ENCODE measurements at places on chromosomes 2 and 18. TPM values are rescaled to one million over a fixed set of nuclear protein-coding genes. Genes with fewer than 3 reads are reported as not detected.

The ADD2 gene
- 4.2 TPM for total RNA-seq

DNA sequence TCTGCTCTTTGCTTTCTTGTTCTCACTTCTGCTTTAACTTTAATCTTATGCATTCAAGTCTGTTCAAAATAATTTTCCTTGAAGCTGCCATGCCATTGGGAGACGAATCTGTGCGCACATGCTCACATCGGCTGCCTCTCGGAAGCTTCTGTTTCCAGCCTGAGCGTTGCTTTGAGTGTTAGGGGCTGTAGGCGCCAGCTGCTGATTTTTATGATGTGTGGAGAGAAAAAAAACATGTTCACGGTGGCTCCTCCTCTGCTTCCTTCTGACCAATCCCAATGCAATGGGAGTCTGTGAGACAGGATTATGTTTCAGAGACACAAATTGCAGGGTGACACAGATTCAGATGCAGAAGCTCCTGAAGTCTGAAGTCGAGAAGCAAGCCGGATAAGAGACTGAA lies at the start of gene MC4R:
MC4R (minus strand) TSS at position 180 of the 400 bp plus-strand sequence. CDS start 426 bp downstream, outside the sequence.
- no peaks in the 10 kb centered on the region for H3K36me3 ChIP-seq
- H3K4me1 ChIP-seq, result no peaks in the 10 kb centered on the region
- no peak within 1 kb of the TSS for H3K27ac ChIP-seq

The RNF103 gene
- 17.4 TPM for total RNA-seq

GRCh38 chr2:10834068-10834655 lies 21.6 kb upstream of the PDIA6 start:
- H3K4me1 ChIP-seq, result no peaks in the 10 kb centered on the region
- H3K27me3 ChIP-seq, result no peaks in the 10 kb centered on the region
- H3K4me3 ChIP-seq, result no peak overlapping the region
- H3K27ac ChIP-seq, result no peak overlapping the region

- no peaks in the 10 kb centered on the region for H3K36me3 ChIP-seq
- H3K4me1 ChIP-seq, result no peaks in the 10 kb centered on the region
- H3K27me3 ChIP-seq, result no peaks in the 10 kb centered on the region
- H3K27ac ChIP-seq, result peak overlapping the region; percentile 5
- no peak overlapping the region for H3K4me3 ChIP-seq
Measured at GRCh38 chr2:234098681-234099080, 48.2 kb downstream of the SPP2 start.

The SP140L gene
- 6.0 TPM for total RNA-seq

DNA sequence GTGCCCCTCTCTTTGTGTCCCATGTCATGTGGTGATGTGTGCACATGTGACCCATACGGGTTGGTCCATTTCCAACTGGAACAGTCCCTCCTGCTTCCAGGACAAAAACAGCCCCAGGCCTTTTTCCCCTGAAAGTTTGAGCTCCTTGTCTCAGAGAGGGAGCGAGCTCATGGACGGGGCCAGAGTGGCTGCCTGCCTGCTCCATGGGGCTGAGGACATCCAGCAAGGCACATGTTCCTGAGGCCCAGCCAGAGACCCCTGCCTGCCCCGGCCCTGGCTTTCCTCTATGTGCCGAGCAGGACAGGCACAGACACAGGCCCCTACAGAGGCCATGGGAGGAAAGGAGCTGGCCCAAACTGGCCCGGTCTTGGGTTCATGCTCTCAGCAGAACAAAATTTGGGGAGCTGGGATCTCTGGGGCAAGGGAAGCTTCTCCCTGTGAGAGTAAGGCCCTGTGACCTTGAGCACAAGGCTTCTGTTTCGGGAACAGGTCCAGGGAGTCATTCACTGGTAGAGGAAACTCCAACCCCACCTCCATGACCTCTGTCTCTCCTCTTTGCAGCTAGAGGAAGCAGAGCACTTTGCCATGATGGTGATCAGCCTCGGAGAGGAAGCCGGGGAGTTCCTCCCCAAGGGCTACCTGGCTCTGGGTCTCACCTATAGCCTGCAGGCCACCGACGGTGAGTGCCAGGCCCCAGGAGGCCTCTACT lies 105.8 kb upstream of the MCFD2 start:
- H3K4me3 ChIP-seq, result no peak overlapping the region
- no peak overlapping the region for H3K27ac ChIP-seq
- no peaks in the 10 kb centered on the region for H3K27me3 ChIP-seq
- H3K36me3 ChIP-seq, result peaks cover 38% of the 10 kb centered on the region
- no peak for DNase-seq

- peaks cover 9% of the 10 kb centered on the region for H3K4me1 ChIP-seq
- no peak for DNase-seq
- no peaks in the 10 kb centered on the region for H3K27me3 ChIP-seq
- H3K36me3 ChIP-seq, result no peaks in the 10 kb centered on the region
Measured at GRCh38 chr18:34956663-34957062, 84.5 kb upstream of the MAPRE2 start.

The CDH19 gene
- 0.20 TPM for total RNA-seq

GRCh38 chr2:207599636-207600035 lies 25.6 kb downstream of the METTL21A start:
- H3K27ac ChIP-seq, result no peak overlapping the region
- H3K4me1 ChIP-seq, result no peaks in the 10 kb centered on the region
- H3K36me3 ChIP-seq, result no peaks in the 10 kb centered on the region
- no peak overlapping the region for H3K4me3 ChIP-seq

The DIPK1C gene
- not detected for total RNA-seq

GRCh38 chr2:20351555-20352229 lies 1.0 kb upstream of the PUM2 start:
- H3K27ac ChIP-seq, result peak overlapping the region; percentile 96
- no peaks in the 10 kb centered on the region for H3K36me3 ChIP-seq
- no peak for DNase-seq
- H3K27me3 ChIP-seq, result no peaks in the 10 kb centered on the region
- peak overlapping the region; percentile 87 for H3K4me3 ChIP-seq
- H3K4me1 ChIP-seq, result peaks cover 10% of the 10 kb centered on the region

DNA sequence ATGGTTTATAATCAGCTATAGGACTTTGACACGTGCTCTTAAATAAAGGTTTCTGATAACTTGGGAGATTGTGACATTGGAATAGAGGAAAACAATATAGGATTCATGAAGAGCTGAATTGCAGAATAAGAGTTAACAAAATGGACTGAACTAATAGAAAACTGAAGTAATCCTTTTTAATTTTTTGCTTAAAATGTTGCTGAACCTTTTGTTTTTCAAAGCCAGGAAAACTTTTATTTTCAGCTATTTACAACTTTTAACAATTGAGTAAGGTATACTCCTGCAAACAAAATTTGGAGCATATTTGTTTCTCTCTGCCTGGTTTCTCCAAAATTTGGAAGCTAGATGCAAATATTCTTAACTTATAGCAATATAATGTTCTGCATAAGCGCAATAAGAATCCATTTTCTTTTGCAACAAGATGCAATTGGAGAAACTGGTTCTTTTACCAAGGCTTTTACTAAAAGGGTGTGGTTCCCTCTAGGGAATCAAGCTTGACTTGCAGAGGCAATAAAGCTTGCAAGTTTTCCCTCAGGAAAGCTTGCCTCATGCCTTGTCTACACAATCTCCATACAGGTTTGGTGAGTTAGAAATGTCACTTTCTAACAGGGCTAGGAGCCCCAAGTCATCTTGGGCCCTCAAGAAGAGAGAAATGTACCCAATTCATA lies 10.3 kb upstream of the PDK1 start:
- no peak for DNase-seq
- H3K27ac ChIP-seq, result no peak overlapping the region
- no peaks in the 10 kb centered on the region for H3K4me1 ChIP-seq

GRCh38 chr2:185475914-185476313 lies 262.7 kb upstream of the FSIP2 start:
- H3K27me3 ChIP-seq, result no peaks in the 10 kb centered on the region
- H3K4me1 ChIP-seq, result no peaks in the 10 kb centered on the region

The TDRD15 gene
- total RNA-seq, result not detected

DNA sequence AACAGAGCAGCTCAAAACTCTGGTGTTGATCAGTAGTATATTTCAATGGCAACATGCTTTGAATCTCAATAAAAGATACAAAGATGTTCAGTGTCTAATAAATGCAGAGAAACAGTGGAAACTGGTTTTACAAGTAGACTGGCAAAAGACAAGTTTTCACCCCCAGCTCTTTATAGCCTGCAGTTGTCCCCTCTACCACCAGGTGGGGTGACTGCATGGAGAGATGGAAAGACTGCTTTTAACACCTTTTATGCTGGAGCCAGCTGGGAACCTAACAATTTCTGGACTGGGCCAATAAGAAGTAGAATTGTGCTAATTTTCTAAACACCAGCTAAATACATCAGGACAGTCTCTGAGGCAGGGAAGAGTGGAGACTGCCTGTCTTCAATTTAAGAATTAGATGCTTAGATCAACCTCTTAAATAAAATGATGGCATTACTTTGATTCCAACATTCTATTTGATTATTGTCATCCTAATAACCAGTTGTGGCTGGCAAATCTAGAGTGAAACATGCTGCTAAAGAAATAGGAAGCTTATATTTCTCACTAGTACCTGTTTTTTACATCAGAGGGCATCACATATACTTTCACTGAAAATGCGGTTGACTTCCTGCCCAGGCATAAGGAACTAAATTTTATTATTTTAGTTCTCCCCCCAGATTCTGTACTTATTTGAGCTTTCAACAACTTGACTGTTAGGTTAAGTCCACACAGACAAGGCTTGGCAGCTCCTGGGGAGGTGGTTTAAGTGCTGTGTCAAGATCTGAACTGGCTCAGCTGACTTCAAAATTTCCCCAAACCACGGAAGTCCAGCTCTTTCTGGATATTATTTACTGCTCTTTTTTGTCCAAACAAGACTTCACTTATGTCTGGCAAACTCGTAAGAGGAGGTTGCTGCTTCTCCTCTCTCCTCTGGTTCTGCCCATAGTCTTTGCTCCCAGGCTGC lies 140.5 kb downstream of the TPGS2 start:
- H3K36me3 ChIP-seq, result no peaks in the 10 kb centered on the region
- no peak overlapping the region for H3K27ac ChIP-seq
- no peaks in the 10 kb centered on the region for H3K27me3 ChIP-seq
- DNase-seq, result no peak
- H3K4me1 ChIP-seq, result no peaks in the 10 kb centered on the region
- no peak overlapping the region for H3K4me3 ChIP-seq

The CSRNP3 gene
- 3.4 TPM for total RNA-seq

DNA sequence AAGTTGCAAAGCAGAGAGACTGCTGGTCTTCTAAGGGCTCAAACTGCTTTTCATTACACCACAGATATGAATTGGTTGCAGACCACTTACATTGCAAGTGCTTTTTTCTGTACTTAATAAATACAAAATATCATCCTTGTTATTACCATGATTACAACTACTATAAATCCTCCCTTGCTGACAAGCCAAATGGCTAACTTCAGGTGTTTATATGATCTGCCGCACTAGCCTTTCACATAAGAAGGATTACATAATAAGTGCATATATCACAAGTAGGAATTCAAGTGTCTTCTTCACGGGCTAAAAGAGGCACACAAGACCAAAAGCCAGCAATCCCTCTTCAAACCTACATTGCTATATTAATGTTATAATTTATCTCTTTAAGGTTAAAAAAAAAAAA lies 373.0 kb downstream of the ZEB2 start:
- H3K36me3 ChIP-seq, result no peaks in the 10 kb centered on the region
- H3K27ac ChIP-seq, result no peak overlapping the region
- no peak for DNase-seq
- H3K27me3 ChIP-seq, result no peaks in the 10 kb centered on the region
- H3K4me3 ChIP-seq, result no peak overlapping the region
- no peaks in the 10 kb centered on the region for H3K4me1 ChIP-seq

DNA sequence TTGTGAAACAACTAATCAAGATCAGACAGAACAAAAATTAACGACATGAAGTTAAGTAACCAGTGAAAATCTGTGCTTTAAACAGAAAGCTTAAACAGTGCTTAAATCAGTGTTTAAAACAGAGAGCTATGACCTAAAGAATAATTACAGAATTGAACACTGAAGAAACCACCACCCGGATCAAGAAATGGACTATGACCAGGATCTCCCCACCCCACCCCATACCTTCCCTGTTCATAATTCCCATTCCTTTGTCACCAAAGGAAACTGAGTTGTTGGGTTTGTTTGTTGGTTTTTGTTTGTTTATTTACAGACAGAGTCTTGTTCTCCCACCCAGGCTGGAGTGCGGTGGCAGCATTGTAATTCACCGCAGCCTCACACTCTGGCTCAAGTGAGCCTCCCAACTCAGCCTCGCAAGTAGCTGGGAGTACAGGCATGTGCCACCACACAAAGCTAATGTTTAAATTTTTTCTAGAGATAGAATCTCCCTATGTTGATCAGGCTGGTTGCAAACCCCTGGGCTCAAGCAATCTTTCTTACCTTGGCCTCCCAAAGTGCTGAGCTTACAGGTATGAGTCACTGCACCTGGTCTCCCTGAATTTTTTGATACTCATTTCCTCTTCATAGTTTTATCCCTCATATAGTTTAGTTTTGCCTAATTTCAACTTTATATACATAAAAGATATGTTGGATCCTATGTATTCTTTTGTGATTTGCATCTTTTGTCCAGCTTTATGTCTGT lies 8.2 kb upstream of the ALPG start:
- no peaks in the 10 kb centered on the region for H3K4me1 ChIP-seq
- no peak overlapping the region for H3K27ac ChIP-seq
- no peak overlapping the region for H3K4me3 ChIP-seq
- no peak for DNase-seq
- H3K27me3 ChIP-seq, result no peaks in the 10 kb centered on the region

The GKN2 gene
- 1.6 TPM for total RNA-seq

GRCh38 chr2:239255628-239256349 lies 145.0 kb downstream of the HDAC4 start:
- no peak overlapping the region for H3K4me3 ChIP-seq
- no peak for DNase-seq
- H3K4me1 ChIP-seq, result no peaks in the 10 kb centered on the region
- no peaks in the 10 kb centered on the region for H3K27me3 ChIP-seq

GRCh38 chr2:64653109-64654062 lies at the start of gene SERTAD2:
SERTAD2 (minus strand) TSS chr2:64653913; CDS start chr2:64636871, 17,042 bp downstream.
- peak within 1 kb of the TSS; percentile 90 for H3K4me3 ChIP-seq
- H3K27ac ChIP-seq, result peak within 1 kb of the TSS; percentile 97
- peaks cover 12% of the 10 kb centered on the region for H3K4me1 ChIP-seq
- DNase-seq, result peak; percentile 89
- no peaks in the 10 kb centered on the region for H3K36me3 ChIP-seq
- no peaks in the 10 kb centered on the region for H3K27me3 ChIP-seq

DNA sequence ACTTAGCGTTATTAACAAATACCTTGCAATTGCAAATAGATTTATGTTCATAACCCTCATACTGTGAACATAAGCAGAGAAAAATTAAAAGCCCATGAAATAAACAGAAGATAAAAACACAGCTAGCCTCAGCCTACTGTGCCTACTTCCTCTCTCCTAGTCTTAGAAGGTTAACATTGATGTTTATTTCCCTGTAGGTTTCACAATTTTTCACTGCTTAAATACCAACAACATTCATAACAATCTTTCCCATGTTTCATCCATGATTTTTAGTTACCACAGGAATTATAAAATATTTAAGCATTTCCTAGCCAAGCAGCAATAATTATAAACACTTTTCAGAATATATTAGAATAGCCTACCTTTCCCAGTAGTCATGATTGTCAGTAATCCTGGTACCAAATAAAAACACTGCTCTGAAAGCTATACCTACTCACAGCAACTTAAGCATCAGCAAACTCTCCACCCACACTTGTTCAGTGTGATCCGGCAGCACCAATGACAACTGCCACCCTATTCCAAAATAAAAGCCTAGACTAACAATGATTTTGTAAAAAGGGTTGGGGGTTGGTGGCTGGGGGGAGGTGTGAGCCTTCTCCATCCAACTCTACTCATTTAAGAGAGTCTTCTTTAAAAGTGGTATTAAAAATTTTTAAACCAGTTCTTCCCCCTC lies 40.6 kb upstream of the RNU4ATAC start:
- DNase-seq, result no peak
- no peak overlapping the region for H3K27ac ChIP-seq
- H3K4me3 ChIP-seq, result no peak overlapping the region
- no peaks in the 10 kb centered on the region for H3K27me3 ChIP-seq
- no peaks in the 10 kb centered on the region for H3K36me3 ChIP-seq
- H3K4me1 ChIP-seq, result peaks cover 4% of the 10 kb centered on the region

GRCh38 chr2:156476850-156477206 lies 40.6 kb downstream of the GPD2 start:
- H3K36me3 ChIP-seq, result no peaks in the 10 kb centered on the region
- DNase-seq, result no peak
- no peak overlapping the region for H3K27ac ChIP-seq
- H3K4me1 ChIP-seq, result no peaks in the 10 kb centered on the region
- no peaks in the 10 kb centered on the region for H3K27me3 ChIP-seq

Measured in pancreas (tissue), 10 donors.